ENCODE measurements at places on chromosomes 13 and 19.

DNA sequence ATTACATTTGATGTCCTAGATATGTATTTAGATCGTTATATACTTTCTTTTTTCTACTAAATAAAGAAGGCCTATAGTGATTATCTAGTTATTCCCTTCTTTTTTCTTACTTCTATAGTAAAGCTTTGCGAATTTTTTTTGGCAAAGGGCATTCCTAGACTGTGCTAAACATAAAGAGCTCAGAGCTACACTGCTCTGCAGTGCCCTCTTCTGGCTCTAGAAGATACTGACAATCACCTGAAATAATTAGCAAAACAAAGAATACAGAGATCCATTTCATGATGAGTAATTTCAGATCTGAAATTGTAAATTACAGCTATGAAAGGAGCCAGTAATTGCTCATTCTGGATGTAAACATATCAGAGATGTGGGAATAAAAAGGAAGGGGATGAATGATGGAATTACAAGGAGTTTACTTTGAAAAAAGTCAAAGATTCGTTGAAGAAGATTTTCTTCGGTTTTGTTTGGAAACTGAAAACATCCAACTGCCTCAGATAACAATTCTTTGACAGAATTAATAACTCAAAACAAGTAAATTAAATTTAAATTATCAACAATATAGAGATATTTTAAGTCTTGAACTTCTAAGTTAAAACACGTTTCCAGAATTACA lies 288.5 kb downstream of the NALCN start:
- DNase-seq, result no peak

DNA sequence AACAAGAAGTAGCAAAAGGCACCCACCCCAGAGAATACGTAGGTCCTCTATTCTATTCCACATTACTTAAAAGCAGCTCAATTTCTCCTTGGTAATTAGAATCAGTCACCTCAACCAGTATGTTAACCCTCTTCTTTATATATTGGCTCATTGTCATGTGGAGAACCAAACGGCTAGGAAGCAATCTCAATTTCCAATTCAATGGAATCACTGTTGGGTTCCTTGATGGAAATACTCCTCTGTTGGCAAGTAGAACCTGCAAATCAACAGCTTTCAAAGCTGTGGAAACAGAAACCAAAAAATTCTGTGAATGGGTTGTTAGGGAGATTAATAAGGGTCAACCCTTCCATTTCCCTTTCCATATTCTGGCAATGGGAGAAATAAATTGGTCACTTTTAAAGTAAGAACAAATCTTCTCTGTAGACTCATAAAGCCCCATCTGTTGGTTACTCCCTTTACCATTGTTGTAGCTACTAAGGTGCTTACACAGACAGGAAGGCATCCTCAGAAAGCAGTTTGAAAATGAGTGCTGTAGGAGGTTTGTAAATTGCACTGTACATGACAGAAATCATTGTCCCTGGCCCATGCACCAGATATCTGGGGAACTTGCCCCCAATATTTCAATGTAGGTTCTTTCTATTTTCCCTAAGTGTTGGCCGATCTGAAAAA lies 138.6 kb upstream of the UFM1 start:
- no peak for DNase-seq

DNA sequence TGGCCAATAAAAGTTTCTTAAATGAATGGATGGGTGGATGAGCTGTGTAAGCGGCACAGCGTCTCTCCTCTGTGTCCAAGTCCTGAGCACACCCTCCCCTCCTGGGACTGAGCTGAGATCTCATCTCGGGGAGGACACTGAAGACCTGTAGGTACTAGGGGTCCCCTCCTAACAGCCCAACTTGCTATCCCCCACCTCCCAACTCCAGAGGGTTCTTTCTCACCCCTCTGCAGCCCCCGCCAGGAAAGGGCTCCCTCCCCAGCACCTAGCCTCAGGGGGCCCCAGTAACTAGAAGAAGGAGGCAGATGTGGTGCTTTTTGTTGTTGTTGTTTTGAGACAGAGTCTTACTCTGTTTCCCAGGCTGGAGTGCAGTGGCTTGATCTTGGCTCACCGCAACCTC lies 1.1 kb upstream of the NANOS3 start:
- no peak for DNase-seq

DNA sequence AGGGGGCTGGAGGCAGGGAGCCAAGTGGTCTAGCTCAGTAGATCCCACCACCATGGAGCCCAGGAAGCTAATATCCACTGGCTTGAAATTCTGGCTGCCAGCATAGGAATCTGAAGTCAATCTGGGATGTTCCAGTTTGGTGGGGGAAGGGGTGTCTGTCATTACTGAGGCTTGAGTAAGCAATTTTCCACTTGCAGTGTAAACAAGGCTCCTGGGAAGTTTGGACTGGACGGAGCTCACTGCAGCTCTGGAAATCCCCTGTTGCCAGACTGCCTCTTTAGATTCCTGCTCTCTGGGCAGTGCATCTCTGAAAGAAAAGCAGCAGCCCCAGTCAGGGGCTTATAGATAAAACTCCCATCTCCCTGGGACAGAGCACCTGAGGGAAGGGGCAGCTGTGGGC lies 349.2 kb upstream of the KLHL1 start:
- no peak for DNase-seq

DNA sequence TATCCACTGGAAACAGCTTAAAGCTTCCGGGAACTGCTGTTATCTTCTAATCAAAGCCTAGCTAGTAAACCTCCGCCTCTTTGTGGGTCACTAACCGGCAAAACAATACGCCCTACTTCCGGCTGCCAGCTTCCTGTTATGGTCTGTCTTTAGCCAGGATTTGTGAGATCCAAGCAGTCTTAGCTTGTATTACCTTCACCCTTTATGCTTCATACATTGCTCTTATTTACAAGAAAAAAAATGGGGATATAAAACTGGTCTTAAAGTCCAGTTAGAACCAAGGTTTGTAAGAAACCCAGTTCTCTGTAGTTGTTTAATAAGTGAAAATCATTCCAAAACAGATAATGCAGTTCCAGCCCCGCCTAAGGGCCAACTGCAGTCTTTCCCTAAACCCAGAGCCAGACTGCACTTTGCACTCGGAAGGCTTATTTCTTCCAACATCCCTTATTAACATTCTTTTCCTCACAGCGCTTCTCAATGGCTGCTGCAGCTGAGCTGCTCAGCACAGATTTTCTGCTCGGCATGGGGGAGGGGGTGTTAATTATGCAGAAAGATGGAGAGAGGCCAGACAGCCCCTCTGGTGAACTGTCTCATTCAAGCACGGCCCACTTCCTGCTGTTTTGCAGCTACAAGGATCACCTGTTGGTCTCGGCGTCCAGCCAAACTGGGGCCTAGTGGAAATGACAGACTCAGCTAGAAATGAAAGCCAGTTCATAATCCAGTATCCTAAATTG lies 368.4 kb downstream of the KLF12 start:
- DNase-seq, result peak; percentile 65

GRCh38 chr19:3278749-3279148 lies 54.3 kb downstream of the CELF5 start:
- DNase-seq, result no peak

- no peak for DNase-seq
These were observed 1518.3 kb upstream of the SLC10A2 start for GRCh38 chr13:104584481-104584880.

- no peak for DNase-seq
These were observed 54.8 kb upstream of the LATS2 start for GRCh38 chr13:21116141-21116540.

DNA sequence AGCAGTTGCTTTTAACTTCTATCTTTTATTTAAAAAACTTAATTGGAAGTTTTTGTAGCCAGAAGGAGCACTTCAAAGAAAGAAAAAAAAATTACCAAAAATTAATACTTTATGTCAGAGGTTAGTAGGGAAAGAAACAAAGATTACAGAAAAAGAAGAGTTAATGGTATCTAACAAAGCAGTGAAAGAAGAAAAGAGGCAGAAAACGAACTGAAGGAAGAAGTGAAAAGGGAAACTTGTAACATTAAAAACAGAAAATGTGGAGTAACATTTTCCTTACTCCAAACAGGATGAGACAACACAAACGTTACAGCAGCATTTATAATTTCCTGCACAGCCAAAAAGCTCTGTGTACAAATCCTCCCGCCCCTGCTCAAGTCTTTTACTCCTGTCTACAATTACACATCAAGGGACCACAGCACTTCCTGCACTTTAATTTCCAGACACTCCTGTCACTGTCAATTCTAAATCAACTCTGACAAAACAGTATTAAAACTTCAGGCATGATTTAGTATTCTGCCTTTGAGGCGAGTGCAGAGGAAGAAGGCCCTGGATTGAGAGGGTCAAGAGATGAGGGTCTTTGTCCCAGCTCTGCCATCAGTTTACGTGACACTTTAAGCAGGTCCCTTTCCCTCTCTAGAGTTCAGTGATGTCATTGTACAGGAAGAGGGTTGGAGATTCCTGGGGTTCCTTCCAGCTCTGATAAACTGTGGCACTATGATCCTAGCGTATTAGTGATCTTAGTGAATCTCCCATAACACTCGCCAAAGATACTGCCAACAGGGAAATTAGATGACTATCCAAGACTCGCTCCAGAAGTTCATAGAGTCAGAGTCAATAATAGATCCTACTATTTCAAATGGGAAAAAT lies 53.2 kb upstream of the LSM14A start:
- no peak for DNase-seq

GRCh38 chr13:55705971-55706370 lies 1434.7 kb upstream of the PRR20A start:
- no peak for DNase-seq

DNA sequence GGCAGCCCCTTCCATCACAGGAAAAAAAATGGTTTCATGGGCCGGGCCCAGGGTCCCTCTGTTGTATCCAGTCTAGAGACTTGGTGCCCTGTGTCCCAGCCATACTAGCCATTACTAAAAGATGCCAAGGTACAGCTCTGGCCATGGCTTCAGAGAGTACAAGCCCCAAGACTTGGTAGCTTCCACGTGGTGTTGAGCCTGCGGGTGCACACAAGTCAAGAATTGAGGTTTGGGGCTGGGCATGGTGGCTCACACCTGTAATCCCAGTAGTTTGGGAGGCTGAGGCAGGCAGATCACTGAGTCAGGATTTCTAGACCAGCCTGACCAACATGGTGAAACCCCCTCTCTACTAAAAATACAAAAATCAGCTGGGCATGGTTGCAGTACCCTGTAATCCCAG lies 214.3 kb downstream of the LIG4 start:
- DNase-seq, result no peak

- no peak for DNase-seq
These were observed 162.0 kb downstream of the EFNB2 start for GRCh38 chr13:106373304-106373988.

GRCh38 chr13:66430269-66430668 lies 799.9 kb downstream of the PCDH9 start:
- DNase-seq, result no peak

DNA sequence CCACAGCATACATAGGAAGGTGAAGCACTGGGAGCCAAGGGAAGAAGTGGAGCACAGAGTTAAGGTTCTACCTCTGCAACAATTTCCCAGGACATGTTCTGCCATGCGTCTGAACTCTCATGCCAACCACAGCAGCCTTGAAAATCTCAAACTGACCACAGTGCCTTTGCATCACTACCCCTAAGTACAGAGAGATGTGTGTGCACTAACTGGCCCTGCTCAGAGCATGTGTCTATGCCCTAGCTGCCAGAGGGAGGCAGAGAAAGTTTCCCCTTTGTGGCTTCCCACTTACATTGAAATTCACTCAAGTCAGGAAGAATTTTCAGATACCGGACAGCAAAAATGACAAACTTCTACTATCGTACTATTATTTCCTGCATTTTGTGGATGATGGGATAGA lies 26.8 kb upstream of the WDFY2 start:
- DNase-seq, result no peak

GRCh38 chr19:34644991-34645461 lies 31.9 kb downstream of the SCGB2B2 start:
- DNase-seq, result no peak

GRCh38 chr13:93690139-93690538 lies 463.5 kb downstream of the GPC6 start:
- DNase-seq, result no peak

GRCh38 chr13:48749699-48750473 lies 96.2 kb downstream of the CYSLTR2 start:
- DNase-seq, result peak; percentile 87

GRCh38 chr13:105019073-105019472 lies 1516.4 kb downstream of the EFNB2 start:
- no peak for DNase-seq

DNA sequence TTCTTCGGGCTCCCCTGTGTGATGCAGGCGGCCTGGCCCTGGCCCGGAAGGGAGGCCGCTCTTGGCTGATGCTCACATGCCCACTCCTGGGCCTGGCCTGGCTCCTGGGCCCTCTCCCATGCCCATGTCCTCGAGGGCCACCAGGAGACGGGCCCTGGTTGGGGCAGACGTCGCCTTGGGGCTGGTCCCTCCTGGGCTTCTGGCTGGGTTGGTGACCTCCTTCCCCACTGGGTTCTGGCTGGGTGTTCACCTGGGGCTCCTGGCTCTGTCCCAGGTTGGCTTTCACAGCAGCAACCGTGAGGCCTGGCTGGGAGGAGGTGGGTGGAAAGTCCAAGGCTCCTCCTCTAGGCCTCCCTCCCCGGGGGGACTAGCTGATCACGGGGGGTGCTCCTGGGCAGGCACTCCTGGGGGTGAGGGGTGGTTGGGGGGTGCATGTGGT lies 15.5 kb upstream of the SLC7A10 start:
- DNase-seq, result no peak

DNA sequence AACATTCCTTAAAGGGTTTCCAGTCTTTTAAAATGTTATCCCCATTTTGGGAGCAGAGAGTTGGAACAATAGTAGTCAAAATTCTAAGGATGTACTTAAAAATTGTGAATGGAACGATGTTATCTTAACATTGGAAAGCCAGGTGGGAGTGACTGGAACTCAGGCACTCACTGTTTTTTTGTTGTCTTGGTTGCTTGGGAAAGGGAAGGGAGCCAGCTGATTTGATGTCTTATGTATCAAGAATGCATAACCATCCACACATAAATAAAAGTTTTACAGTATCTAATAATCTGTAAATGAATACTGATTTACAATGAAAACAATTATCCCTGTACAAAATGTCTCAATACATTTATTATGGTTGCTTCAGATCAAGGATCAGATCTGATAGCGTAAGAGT lies 88.7 kb downstream of the SLC10A2 start:
- DNase-seq, result no peak

GRCh38 chr13:36526897-36527296 lies 94.6 kb downstream of the CCNA1 start:
- no peak for DNase-seq

- no peak for DNase-seq
These were observed 7.1 kb upstream of the KLK5 start for GRCh38 chr19:50959731-50960500.

DNA sequence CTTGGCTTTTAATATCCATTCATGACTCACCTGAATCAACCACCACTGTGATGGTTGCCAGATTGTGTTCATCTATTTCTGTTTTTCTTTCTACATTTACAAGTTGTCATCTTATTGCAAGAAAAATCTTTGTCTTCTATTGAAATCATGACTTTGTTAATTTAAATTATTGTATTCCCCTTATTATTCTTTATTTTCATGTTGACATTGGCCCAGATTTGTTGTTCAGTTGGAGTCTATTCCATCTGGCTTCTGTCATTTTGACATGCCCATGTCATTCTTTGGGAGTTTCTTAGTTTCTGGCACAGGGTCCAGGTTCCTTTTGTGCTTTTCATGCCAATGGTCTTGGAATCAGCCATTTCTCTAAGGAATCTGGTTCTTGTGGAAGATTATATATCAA lies 19.9 kb upstream of the DACH1 start:
- no peak for DNase-seq

- DNase-seq, result peak; percentile 51
These were observed 88.4 kb upstream of the ZNF492 start for GRCh38 chr19:22545751-22546150.

- DNase-seq, result no peak
These were observed 773.8 kb upstream of the GPC6 start for GRCh38 chr13:92452840-92453239.

All from activated T-cell treated with anti-CD3 and anti-CD28 coated beads, Interleukin-2, amount 50 U/mL, for 48 hours (primary cell).